IMR-90 (cell line): ENCODE measurements at places on chromosomes 1 and 21.

DNA sequence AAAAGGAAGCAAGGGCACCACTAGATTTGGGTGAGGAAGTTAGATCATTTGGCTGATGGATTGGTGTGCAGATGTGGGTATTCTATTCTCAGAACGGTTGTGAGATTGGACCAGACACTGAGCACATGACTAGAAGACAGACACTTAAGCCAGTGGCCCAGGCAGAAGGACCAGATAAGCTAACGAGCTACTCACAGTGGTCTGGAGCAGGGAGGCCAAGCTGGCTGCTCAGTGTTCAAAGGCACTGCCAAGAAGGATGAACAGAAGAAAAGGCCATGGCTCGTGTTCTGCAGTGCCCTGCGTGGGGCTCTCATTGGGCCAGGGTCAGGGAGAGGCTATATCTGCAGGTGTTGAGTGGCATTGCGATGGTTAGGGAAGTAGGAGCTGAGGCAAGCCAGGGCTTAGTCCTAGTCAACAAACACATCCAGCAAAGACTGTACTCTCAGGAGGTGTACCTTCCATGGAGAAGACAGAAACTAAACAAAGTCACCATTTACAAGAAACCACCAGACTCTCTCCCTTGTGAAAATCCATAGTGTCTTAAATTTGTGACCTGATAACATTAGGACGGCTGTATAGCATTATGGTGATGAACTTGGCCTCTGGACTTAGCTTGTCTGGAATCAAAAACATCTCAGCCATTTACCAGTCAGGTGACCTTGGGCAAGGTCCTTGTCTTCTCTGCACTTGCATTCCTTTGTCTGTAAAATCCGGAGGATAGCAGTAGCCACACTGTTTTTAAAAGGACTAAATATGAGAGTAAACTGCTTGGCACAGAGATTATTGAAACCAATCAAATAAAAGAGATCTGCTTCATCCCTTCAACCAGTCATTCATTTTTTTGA is 274.5 kb downstream of the SIPA1L2 start:
- DNase-seq: no peak

- peak; percentile 5 for DNase-seq
These were observed 162.3 kb upstream of the VAMP3 start for GRCh38 chr1:7608628-7609305.

GRCh38 chr21:18142655-18143054 is 102.0 kb upstream of the CHODL start:
- no peak for DNase-seq

- peak; percentile 28 for DNase-seq
These were observed 4.0 kb downstream of the POLR3C start for GRCh38 chr1:145827966-145828365.

GRCh38 chr1:230975636-230976035 is 3.0 kb downstream of the TTC13 start:
- no peak for DNase-seq

DNA sequence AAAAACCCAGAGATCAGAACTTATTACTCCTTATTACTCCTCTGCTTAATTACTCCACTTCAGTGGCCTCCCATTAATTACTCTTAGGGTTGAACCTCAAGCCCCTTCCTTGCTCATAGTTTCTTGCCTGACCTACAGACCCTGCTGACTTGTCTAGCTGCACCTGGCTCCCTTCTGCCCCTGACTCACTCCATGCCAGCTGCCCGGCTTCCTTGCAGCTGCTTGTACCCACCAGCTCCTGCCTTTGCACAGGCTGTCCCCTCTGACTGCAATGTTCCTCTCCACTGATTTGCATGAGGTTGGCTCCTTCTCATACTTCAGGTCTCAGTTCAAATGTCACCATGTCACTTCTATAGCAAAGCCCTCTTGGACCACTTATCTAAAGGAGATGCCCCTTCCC is 1.9 kb upstream of the PTPRU start:
- DNase-seq: no peak

GRCh38 chr1:19617376-19617775 is 26.7 kb upstream of the NBL1 start:
- no peak for DNase-seq

- DNase-seq: no peak
These were observed 107.7 kb downstream of the POU2F1 start for GRCh38 chr1:167328306-167328815.

GRCh38 chr1:168842916-168843315 is 113.9 kb upstream of the DPT start:
- DNase-seq: no peak

DNA sequence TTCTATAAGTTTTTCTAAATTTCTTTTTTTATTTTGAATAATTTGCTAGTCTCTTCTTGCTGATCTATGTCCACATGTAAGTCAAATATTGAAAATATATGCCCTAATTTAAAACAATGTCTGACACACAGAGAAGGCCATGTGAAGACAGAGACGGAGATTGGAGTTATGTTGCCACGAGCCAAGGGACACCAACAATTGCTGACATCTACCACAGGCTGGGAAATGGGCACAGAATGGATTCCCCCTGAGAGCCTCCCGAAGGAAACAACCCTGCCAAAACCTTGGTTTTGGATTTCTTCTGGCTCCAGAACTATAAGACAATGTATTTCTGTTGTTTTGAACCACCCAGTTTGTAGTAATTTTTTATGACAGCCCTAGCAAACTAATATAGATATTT is 485.0 kb upstream of the ZRANB2 start:
- no peak for DNase-seq

DNA sequence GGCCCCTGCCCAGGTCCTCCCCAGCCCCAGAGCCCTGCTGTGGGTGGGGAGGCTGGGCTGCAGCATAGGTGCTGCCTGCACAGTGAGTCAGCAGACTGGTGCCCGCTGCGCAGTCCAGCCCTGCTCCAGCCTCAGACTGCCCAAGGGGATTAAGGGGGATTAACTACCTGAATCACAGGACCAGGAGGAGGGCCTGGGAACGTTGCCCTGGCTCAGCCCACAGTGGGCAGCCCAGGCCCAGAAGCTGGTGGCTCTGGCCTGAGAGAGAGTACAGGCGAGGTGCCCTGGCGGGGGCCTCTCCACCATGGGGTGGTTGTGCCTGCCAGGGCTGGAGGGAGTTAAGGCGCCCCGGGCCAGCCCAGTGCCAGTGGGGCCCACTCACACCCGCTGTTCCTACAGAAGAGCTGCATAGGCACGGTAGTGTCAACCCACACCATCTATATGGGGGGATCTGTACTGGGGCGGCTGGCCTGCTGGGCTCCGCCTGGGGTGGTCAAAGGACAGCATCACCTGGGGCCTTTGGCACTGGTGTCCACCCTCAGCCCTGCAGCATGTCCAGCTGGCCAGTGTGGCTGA is 2.3 kb downstream of the OBSCN start:
- no peak for DNase-seq

GRCh38 chr1:219710529-219711194 is 97.8 kb upstream of the ZC3H11B start:
- peak; percentile 84 for DNase-seq

DNA sequence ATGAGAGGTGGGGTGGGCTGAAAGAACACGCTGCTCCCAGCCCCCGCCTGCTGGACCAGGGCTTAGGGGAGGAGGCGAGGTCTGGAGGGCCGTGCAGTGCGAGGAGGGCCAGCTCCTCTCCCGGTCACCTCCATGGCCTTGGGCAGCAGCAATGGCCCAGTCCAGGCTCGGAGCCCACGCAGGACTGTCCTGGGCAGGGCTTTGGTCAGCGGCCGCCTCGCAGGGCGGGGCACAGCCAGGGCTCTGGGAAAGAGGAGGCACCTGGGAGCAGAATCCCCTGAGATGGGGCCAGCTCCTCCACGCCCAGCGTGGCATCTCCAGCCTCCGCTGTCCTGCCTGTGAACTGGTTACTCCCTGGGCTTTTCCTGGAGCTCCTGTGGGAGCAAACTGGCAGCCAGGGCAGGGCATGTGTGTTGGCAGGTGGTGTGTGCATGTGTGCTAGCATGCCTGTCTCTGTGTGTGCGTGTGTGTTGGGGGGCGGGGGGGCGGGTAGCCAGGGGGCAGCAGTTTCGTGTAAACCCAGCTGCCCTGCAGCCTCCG is 27.4 kb downstream of the ARHGEF16 start:
- no peak for DNase-seq

GRCh38 chr1:216596281-216596862 is 126.9 kb downstream of the ESRRG start:
- DNase-seq: peak; percentile 9

GRCh38 chr1:29565490-29565889 is 329.2 kb downstream of the PTPRU start:
- DNase-seq: no peak

DNA sequence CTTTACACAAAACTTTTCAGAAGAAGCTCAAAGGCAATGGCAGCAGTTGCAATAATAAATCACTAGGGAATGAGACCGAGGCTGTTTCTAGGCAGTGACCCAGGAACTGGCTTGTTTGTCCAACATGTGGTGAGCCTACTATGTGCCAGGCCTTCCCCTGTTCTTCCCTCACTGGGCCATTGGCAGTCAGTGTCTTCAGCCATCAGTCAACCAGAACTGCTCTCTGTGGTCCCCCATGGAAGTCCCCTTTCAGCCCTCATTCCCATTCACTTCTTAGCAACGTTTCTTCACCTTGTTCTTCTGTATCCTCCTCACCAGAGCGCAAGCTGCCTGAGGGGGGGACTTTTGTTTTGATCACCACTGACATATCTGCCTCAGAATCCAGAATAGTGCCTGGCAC is 274.1 kb downstream of the RRAGC start:
- DNase-seq: no peak

DNA sequence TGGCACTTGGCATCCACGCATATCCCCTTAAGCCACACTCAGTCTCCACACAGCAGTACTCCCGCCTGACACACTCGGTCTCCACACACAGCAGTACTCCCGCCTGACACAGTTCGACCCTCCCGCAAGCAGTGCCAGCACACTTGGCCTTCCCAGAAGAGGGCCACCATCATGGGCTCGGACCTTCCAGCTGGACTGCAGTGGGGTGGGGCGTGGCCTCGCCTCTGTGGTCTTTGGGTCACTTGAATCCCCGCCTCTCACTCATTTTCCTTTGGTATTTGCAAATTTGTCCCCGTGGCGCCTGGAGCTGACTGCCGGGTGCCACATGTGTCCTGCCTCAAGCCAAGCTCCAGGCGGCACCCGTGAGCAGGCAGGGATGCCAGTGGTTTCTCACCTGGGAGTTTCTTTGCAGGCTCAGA is 63.7 kb downstream of the FAAP20 start:
- no peak for DNase-seq

DNA sequence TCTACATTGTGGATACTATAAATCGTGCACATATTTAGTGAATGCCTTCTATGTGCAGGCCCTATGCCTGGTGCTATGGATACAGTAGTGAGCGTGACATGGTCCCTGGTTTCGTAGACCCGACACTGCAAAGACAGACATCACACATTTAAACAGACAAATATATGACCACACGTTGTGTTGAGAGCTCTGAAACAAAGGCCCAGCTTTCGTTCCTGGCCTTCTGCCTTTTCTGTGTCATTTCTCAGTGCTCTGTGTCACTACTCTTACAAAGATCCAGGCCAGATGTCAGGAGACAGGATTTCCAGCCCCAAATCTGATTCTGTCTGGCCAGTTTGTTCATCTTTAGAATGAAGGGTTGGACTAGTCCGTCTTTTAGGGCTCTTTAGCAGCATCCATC is 19.3 kb upstream of the TRABD2B start:
- no peak for DNase-seq

DNA sequence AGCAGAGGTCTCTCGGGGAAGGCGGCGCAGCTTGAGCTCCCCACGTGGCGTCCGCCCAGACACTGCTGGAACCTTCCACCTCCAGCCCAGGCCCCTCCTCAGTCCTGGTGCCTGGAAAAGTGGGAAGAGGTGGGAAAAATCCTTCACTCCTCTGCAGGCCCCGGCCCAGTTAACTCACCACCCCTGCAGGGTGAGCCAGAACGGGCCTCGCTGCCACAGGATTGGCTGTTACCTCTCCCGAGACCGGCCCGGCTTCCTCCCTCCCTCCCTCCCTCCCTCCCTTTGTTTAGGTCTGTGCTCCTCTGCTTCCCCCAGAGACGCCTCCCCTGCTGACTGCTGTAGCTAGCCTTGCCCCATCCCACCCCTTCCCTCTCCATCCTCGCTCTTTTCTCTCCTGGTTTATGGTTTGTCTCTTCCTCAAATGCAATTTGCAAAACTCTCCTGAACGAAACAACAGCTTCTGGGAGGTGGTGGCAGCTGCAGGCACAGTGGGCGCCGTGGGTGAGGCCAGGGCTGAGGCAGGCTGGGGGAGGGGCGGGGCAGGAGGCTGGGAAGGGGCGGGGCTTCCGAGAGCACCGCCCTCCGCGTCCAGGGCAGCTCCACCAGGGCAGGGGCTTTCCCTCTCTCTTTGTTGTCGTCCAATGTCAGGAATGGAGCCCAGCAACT is 6.5 kb downstream of the CAPN9 start:
- DNase-seq: no peak

- no peak for DNase-seq
These were observed 44.0 kb downstream of the JAK1 start for GRCh38 chr1:64922336-64922735.

DNA sequence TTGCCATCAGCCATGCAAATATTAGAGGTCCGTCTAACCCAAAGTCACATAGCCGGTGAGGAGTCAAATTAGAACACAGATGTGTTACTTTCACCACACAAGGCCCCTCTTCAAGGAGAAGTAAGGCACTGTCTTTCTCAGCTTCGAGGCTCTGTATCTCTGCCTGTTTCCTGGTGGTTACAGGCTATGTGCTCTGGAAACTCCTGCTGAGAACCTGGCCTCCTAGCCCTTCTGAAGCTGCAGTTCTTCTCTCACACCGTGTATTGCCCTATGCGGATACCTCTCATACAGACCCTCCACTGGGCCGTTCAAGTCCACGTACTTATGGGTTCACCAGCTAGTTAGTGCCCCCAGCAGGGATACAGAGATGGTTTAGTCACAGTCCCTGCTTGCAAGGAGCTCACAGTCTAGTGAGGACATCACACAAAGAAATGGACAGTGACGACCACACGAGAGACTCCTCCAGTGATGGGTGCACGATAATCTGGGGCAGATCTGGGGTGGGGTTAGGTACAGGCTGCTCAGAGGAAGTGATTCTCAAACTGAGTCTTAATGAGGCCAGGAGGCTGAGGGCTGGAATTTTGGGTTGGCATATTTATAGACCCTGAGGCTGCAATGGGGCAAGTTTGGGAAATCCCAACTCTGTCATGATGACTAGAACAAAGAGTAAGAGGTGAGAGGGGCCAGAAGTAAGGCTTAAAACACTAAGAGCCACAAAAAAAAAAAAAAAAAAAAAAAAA is 22.8 kb upstream of the ELOA start:
- DNase-seq: peak; percentile 37

DNA sequence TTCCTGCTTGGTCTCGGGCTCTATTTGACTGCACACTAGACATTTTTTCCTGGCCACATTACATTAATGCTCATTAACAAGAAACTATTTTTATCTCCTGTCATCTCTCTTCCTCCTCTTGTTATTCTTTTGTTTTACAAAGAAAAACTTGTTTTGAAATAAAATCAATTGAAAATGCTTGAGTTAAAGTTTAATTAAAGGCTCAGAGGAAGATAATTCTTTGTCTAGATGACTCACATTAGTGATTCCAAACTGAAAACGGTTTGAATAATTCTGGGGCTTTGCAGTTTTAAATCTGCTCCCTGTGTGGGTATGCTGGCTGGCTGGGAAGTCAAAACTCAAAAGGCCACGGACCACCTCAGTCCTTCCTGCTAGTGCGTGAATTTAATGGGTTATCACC is 29.6 kb downstream of the RGS5 start:
- no peak for DNase-seq

GRCh38 chr1:52368383-52369172 is 2.6 kb upstream of the CC2D1B start:
- DNase-seq: peak; percentile 32

- DNase-seq: no peak
These were observed 204.4 kb upstream of the AJAP1 start for GRCh38 chr1:4449972-4450371.
